ENCODE measurements at places on chromosomes 13 and 19.

GRCh38 chr19:30359936-30360335 is 12.2 kb upstream of the ZNF536 start:
- no peak for DNase-seq

GRCh38 chr19:51320280-51320657 is 8.8 kb downstream of the IGLON5 start:
- no peak for DNase-seq

DNA sequence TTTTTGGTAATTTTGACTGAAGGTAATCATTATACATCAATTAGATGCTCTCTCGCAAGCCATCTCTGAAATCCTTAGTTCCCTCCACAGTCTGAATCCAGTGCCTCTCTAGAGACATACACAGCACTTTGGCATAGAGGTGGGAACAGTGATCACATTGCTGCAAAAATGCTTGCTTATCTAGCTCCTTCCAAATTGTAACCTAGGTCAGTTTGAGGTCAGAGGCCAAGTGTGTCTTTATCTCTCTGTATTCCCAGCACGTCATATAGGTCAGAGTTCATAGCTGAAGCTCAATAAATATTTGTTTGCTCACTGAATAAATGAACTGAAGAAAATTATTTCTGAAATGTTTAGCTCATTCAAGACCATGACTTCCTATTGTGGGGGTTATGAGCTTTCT is 462.5 kb downstream of the DIAPH3 start:
- no peak for DNase-seq

DNA sequence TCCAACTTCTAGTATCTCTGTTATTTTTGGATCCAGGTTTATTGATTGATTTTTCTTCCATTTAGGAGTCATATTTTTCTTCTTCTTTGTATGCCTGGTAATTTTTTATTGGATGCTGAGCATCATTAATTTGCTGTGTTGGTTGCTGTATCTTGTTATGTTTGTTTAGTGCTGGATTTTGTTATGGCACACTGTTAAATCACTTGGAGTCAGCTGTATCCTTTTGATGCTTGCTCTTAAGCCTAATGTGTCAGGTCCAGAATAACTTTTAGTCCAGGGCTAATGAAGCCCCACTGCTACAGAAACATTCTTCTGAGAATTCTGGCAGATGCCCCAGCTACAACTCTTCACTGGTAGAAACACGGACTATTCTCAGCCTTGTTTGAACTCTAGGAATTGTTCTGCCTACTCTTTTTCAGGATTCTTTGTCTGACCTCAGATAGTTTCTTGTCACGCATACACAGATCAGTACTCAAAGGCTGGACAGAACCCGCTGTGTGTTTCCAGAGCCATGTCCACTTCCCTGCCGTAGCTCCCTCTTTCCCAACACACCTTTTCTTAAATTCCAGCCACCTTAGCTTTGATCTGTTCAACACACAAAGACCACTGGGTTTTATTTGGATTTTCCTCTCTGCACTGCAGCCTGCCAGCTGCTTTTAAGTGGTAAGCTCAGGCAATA is 137.1 kb upstream of the WASF3 start:
- DNase-seq = no peak

DNA sequence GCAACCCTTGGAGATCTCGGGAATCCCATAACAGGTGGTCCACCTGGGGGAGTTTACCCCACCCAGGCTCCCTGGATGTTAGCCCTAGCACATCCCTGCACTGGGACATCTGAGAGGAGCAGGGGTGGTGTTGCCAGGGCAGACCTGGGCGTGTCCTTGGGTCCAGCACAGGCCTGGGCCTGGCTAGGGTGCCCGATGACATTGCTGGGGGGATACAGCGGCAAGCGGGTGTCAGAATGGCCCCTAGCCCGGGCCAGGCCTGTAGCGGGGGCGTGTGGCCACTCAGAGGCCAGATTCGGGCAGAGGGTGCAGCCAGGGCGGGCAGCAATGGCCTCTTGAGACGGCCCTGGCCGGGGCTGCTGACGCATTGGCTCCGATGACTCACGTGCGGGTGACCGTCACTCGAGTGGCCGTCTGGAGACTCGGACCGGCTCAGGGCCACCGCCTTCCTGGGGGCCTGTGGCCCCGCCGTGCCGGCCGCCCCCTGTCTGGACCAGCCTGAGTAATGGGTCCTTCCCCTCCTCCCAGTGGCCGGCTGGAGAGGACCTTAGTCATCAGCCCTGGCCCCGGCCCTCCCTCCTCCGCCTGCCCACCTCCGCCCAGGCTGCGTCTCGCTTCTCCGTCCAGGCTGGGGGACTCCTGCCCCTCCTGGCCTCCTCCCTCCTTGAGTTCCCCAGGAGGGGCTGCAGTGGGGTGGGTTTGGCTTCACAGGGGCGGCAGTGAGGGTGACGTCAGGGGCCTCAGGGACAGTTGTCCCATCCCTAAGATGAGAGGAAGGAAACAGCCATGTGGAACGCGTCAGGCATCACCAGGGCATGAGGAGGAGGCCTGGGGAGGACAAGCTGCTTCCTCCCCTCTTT is 23.2 kb upstream of the CRTC1 start:
- DNase-seq = no peak

DNA sequence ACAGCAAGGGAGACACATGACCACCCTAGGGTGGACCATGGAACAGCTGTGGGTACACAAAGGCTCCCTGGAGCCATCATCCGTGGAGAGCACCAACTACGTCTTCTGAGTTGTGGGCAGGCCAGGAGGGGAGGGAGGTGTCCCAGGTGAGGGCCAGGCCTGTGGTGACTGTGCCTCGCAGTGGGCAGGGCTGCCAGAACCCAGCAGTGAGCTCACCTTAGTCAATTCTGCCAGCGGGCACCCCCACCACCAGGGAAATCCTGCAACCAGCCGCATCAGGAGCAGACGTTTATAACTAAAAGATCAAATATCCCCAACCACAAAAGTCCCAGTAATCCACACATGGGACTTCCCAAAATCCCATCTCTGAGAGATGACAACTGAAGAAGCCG is 19.6 kb downstream of the ELL start:
- no peak for DNase-seq
